ENCODE measurements at places on chromosomes 4 and X. TPM values are rescaled to one million over a fixed set of nuclear protein-coding genes. Genes with fewer than 3 reads are reported as not detected.
A peak's percentile ranks its signal among the peaks of the same experiment; 100 is the strongest.

DNA sequence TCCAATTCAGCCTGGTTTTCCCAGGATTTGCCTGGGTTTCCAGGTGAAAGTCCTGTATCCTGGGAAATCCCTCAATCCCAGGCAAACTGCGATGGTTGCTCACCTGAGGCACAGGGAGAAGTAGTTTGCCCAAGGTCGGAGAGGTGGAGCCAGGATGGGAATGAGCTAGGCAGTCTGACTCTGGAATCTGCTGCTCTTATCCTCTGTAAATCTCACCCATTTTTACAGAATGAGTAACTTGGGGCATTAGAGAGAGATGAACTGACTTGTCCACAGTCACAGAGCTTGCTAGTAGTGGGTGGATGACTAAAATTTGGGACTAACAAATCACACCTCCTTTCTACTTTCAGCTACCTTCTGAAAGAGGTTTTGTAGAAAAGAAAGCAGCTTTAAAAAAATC is 9.8 kb upstream of the ARX start:
- DNase-seq: no peak

DNA sequence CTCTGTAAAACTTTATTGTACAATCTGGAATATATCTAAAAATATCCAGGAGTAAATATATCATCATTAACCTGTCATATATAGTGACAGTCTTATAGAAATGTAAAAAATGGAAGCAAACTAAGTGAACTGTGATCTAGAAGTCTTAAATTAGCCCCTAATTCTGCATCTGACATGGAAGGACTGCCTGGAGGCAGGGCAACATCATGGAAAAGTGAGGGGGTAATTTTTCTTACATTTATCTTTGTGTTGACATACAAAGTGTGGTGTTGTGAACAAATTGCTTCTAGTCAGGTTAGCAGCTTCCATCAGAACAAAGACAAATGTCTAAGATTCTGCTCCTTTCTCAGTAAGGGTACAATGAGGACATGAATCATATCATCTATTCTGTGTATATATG is 186.3 kb downstream of the C4orf33 start:
- no peak for DNase-seq

GRCh38 chrX:78946178-78946931 is 1.2 kb downstream of the P2RY10 start:
- DNase-seq: no peak

TCP11X2 gene
- not detected for polyA plus RNA-seq

- peak; percentile 41 for DNase-seq
Measured at GRCh38 chr4:13166214-13166613, 317.9 kb downstream of the RAB28 start.

GPR173 gene
- 1.7 TPM for polyA plus RNA-seq

ADAM29 gene
- not detected for polyA plus RNA-seq

DNA sequence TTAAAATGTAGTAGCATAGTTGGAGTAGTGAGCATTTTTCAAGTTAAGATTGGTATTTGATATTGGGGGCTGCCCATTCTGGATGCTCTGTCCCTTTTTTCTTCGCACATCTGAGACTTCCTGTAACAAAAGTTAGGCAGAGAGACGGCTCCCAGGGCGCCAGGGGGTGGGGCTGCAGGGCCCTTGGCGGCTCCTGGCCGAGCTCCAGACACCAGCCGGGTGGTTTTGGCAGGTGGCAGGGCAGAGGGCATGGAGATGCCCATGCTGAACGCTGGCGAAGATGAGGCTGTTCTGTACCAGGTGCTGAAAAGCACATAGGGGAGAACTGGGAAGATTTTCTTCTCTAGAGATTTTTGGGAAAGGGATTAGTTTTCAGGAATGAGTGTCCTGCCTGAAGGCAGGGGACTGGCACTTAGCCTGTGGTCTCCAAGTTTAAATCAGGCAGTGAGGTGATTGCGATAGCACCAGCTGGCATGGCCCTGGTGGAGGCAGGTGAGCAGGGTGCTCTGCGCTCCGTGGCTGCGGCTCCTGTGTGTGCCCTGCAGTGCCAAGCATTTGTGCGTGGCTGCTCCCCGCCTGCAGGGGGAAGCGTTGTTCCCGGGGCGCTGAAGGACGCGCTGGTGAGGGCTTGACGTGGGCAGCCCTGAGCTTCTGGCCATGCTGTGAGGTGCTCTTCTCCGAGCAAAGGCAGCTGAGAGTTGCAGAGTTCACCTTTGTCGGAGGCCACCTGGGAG is 23.6 kb upstream of the HGFAC start:
- DNase-seq: no peak

F8A3 gene
- polyA plus RNA-seq: 0.62 TPM

DNA sequence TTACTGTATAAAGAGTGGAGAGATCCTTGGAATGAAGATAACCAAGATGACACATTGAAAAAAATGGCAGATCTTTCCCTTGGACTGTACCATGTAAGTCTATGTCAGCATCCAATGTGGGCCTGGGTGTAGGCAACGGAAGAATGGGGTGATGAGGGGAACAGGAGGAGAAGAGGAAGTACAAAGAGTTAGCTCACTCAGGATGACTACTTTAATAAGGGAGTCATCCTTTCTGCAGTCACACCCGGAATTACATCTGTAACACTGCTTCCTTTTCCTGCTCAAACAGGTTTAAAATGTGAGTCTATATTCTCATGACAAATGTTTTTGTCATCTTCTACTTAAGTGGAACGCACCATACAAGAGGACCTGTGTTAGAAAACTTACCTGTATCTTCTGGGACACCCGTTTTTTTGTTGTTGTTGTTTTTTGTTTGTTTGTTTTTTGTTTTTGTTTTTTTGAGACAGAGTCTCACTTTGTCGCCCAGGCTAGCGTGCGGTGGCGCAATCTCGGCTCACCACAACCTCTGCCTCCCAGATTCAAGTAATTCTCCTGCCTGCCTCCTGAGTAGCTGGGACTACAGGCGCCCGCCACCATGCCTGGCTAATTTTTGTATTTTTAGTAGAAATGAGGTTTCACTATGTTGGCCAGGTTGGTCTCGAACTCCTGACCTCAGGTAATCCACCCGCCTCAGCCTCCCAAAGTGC is 18.0 kb downstream of the HPSE start:
- DNase-seq: no peak

DNA sequence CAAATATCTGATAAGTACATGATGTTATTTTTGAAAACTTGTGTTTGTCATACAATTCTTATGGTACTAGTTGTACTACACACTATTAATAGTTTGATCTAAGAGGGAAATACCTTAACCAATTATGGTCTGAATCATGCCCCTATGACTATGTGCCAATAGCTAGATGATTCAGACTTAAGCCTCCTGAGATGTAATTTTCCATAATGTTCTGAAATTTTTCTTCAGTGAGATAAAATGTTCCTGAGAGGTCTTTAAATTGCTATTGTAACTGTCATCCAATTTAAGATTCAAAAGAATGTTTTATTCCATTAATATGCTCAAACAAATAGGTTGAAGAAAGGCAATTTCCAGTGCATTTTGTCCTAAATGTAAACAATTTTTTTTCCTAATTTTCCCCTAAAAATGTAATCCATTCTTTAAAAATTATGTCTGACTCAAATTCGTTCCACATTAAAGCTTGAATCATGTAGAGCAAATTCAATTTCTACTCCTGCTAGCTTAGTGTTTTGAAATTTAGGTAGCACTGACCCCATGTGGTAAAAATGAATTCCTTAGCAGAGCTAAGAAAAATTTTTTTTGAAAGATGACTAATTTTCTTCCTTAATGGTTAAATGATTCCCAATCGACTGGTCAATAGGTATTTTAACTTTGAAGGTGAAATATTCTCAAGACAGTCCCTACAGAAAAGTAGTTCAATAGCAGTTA is 49.1 kb downstream of the APOOL start:
- DNase-seq: no peak

NLRP2B gene
- polyA plus RNA-seq: not detected

TRAM1L1 gene
- polyA plus RNA-seq: 7.2 TPM

- no peak for DNase-seq
Measured at GRCh38 chr4:27429364-27429871, 568.8 kb downstream of the STIM2 start.

BMX gene
- polyA plus RNA-seq: not detected

DNA sequence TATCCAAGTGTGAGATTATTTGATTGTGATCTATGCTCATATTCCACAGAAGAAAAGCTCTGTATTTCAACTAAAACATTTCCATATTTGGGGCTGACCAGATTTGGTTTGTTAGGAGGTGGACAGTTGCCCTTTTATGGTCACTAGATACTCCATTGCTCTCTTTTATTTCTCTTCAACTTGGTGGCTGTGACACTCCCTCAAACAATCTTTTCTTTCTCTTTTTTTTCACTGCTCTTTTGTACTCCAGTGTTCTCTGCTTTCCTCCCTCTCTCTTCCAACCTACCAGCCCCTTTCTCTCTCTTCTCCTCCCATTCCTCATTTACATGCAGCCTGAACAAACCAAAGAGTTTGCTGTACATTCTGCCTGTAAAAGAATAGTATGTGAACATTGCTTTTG is 48.8 kb downstream of the RBPJ start:
- no peak for DNase-seq

PDHA1 gene
- polyA plus RNA-seq: 526 TPM

DNA sequence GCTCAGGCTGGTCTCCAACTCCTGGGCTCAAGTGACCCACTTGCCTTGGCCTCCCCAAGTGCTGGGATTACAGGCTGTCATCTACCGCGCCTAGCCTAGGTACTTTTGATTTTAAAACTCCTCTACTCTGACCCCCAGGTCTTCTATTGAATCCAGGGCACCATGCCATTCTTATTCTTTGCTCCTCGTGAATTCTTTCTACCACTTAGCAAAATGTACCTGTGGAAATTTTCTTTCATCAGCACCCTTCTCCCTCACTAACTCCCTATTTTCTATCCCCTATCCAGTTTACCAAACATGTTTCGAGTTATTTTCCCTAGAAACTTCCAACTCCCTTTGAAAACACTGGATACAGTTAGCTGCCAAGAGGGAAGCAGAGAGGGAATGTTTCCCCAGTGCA is 60.0 kb upstream of the RAPGEF2 start:
- DNase-seq: no peak

- no peak for DNase-seq
Measured at GRCh38 chr4:112589206-112589605, 47.5 kb downstream of the ZGRF1 start.

KIF4A gene
- polyA plus RNA-seq: 0.13 TPM

TEX13A gene
- polyA plus RNA-seq: not detected

- no peak for DNase-seq
Measured at GRCh38 chrX:97691901-97692455, 808.3 kb downstream of the RPA4 start.

- DNase-seq: no peak
Measured at GRCh38 chrX:45274576-45274975, 73.9 kb upstream of the DIPK2B start.

DNA sequence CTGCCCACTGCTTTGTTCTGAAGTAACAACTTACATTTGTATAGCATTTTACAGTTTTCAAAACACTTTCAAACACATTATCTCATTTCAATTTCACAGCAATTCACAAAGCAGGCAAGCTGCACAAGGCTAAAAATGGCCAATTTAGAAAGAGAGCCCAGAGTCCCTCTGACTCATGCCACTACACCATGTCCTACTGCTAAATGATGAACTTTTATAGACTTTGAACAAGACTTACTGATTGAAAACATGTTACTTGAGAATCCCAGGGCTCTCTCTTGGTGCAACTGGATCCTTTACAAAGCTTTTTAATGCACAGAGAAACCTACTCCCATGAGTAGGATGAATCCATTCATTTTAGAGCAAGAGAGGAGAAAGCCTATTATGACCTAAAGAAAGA is 5.8 kb upstream of the G3BP2 start:
- no peak for DNase-seq

DNA sequence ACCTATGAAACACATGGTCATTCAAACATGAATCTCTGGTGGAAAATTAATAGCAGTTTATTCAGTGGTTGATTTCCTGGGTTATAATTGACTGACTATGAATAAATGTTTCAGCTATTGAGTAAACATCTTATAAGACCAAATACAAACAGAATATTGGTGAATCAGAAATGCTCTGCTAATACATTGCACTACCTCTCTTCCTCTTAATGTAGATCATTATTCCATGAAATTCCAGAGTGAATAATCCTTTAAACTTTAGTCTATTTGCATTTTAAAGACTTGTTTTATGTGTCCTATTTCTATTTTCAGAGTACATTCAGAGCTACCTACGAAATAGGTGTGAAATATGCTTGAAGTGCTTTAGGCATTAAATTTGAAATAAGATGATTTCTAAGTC is 715.4 kb downstream of the ADGRL3 start:
- DNase-seq: no peak

DNA sequence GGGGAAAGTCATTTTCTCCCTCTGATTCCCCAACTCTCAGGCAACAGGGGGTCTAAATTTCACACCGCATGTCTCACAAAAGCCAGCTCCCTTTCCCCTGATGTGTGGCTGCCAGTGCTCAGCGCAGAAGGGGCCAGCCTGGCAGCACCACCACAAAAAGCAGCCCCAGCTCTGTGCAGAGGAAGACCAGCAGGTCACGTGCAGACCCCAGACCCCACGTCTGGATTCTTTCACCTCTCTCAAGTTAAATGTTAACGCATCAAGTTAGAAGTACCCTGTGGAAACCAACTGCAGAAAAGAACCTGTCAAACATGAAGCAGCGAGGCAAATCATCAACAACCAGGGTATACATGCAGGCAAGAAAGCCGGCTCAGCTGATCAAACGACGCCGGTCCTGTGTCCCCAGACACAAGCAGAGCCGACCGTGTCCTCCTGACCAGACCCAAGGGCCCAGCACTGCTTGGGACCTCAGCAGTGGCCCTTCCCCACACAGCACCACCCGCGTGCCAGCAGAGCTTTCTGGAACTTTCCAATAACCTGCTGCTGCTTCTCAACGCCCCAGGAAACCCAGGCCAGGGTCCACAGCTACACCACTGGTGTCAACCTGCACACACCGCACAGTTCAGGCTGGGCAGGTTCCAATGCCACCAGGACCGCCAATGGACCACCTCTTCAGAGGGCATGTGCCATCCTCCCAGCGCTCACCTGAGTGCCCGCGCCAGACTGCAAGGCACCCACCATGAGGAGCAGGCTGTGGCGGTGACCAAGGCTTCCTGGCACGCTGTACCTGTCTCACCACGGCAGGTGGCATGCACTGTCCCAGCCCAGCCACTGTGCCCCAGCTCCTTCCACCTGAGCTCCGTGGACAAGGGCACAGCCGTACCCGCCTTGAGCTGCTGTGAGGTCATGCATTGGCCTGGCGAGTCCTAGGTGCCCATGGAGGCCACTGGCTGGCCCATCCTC is 4.0 kb downstream of the LRPAP1 start:
- peak; percentile 37 for DNase-seq

Measured in kidney (tissue), 22 donors.